HFFc6 (cell line): ENCODE measurements at places on chromosomes 4 and X. TPM values are rescaled to one million over a fixed set of nuclear protein-coding genes. Genes with fewer than 3 reads are reported as not detected.

The CYSLTR1 gene
- total RNA-seq = not detected in 3 replicates

The PLP1 gene
- total RNA-seq = 0.20 to 0.69 TPM (median 0.59 TPM) in 3 replicates

The SLC10A6 gene
- 0.33 to 0.73 TPM (median 0.36 TPM) in 3 replicates for total RNA-seq

The ZC4H2 gene
- 6.4 to 7.7 TPM (median 6.5 TPM) in 3 replicates for total RNA-seq

The WWC2 gene
- 86.3 to 109 TPM (median 102 TPM) in 3 replicates for total RNA-seq

The CFI gene
- not detected in 3 replicates for total RNA-seq

DNA sequence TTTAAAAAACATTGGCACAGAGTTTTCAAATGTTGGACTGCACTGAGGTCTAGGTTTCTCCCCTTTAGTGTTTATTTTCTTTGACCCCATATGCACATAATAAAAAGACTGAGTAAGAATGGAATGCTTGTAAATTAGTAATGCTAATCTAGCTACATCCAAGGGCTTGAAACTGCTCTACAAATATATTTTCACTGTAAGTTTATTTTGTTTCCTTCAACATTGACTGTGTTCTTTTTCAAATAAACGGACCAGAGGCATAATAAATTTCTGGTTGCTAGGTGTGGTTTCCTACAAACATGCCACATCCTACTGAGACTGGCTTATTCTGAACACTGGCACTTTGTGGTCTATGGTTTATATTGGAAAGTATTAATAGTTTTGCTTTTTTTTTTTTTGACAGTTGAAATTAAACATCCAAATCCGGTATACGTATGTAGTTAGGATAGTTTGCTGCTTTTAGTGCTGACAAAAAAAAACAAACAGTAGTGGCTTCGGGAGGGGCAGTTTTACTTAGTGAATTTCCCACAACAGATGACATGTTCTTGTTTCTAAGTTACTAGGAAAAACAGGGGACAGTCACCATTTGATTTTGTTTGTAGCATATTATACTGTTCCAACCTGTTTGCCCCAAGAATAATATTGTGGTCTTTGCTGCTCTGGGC is 13.2 kb downstream of the CA5B start:
- H3K4me3 ChIP-seq = peak overlapping the region; percentile 76
- peak overlapping the region; percentile 97 for H3K27ac ChIP-seq
- H3K4me1 ChIP-seq = peaks cover 34% of the 10 kb centered on the region

DNA sequence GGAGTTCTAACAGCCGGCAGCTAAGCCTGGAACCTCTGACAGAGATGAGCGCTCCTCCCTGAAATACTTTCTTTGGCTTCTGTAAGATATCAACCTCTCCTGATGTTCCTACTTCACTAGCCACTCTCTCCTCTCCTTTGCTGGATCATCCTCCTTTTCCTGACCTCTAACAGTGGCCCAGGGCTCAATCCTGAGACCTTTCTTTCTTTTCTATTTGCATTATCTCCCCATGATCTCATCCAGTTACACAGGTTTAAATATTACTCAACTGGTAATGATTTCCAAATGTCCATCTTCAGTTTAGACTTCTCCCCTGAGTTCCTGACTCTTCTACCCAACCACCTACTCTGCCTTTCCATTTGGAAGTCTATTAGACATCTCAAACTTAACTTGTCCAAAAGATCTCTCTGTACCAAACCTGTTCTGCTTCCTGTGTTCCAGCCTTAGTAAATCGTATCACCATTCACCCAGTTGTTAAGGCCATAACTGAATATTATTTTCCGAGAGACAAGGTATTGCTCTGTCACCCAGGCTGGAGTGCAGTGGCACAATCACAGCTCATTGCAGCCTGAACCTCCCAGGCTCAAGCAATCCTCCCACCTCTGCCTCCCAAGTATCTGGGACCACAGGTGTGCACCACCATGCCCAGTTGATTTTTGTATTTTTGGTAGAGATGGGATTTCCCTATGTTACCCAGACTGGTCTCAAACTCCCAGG is 41.1 kb downstream of the RFC1 start:
- H3K4me1 ChIP-seq = peaks cover 37% of the 10 kb centered on the region
- H3K36me3 ChIP-seq = peaks cover 38% of the 10 kb centered on the region
- H3K27me3 ChIP-seq = no peaks in the 10 kb centered on the region

DNA sequence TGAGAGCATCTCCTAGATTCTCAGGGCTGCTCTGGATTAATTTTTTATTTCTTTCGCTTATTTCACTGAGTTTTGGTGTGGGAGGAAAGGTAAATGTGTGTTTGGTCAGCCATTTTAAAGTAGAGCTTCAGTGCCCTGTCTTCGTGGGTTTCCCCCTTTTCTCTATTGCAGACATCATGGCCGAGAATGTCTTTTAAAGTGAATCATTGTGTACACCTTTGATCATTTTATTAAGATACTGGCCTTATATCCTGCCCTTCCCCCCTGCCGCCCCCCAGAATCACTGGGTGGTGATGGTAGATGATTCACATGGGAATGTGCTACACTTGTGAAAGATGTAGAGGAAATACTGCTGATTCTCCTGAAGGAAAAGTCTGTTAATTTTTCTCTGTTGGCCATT is 23.8 kb downstream of the CDKL5 start:
- no peaks in the 10 kb centered on the region for H3K4me1 ChIP-seq
- no peak for DNase-seq
- H3K27me3 ChIP-seq = no peaks in the 10 kb centered on the region; the same call in 1 of the 2 replicates
- no peaks in the 10 kb centered on the region for H3K36me3 ChIP-seq

GRCh38 chr4:25032126-25032525 is 1.4 kb upstream of the LGI2 start:
- H3K4me1 ChIP-seq = no peaks in the 10 kb centered on the region
- no peak overlapping the region for H3K27ac ChIP-seq
- peaks cover 61% of the 10 kb centered on the region for H3K27me3 ChIP-seq
- no peaks in the 10 kb centered on the region for H3K36me3 ChIP-seq

DNA sequence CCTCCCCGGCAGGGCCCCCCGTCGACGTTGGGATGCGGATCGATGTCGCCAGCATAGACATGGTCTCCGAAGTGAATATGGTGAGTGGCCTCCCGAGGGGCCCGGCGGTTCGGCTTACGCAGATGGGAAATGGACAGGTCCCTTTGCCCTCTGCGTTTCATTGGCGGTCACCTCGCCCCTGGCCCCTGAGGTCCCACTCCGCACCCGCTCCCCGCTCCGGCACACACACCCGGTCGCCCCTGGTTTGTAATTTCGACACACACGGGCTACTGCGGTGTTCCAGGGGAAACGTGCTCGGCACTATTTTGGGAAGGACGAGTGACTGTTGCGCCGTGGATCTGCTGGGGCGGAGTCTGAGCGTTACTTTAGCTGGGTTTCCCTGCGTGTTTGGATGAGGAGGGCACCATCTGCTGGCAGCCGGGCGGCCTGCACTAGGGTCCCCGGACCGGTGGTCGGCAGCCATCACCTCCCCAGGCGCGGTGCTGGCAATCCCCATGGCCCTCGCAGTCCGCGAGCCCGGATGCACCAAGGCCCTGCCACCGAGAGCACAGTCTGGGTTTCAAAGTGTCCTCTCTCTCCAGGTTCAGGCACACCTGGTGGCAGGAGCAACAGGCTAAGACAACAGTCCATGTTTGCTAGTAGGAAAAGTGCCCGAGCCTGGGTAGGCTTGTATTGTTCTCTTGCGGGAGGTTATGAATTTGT is 1.2 kb downstream of the GABRB1 start:
- peaks cover 7% of the 10 kb centered on the region for H3K27me3 ChIP-seq
- DNase-seq = no peak
- H3K4me1 ChIP-seq = no peaks in the 10 kb centered on the region
- H3K36me3 ChIP-seq = no peaks in the 10 kb centered on the region
- H3K4me3 ChIP-seq = no peak overlapping the region; the same call in 1 of the 2 replicates
- H3K27ac ChIP-seq = no peak overlapping the region

DNA sequence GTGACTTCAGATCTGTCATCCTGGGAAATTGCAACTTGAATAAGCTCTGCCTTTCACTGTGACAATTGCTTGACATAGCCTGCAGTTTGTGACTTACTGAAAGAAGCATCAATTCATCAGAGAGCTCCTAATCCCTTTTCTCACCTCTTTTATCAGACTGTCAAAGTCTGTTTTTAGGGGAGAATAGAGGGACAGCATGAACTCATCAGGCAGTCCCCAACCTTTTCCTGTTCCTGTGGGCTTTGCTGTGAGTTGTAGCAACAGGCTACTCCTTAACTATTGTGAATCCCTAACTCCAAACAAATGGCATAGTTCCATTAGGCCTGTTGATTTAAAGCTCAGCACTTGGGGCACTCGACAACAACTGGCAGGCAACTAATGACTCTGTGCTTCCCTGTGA is 64.9 kb downstream of the DOCK11 start:
- peaks cover 13% of the 10 kb centered on the region for H3K4me1 ChIP-seq
- DNase-seq = no peak
- H3K27me3 ChIP-seq = no peaks in the 10 kb centered on the region; the same call in 1 of the 2 replicates
- peaks cover 11% of the 10 kb centered on the region for H3K36me3 ChIP-seq
- no peak overlapping the region for H3K27ac ChIP-seq

GRCh38 chr4:143016171-143016570 is 168.5 kb upstream of the USP38 start:
- no peak for DNase-seq
- no peaks in the 10 kb centered on the region for H3K4me1 ChIP-seq
- H3K4me3 ChIP-seq = no peak overlapping the region
- no peaks in the 10 kb centered on the region for H3K36me3 ChIP-seq
- peaks cover 4% of the 10 kb centered on the region; the same call in 1 of the 2 replicates for H3K27me3 ChIP-seq

DNA sequence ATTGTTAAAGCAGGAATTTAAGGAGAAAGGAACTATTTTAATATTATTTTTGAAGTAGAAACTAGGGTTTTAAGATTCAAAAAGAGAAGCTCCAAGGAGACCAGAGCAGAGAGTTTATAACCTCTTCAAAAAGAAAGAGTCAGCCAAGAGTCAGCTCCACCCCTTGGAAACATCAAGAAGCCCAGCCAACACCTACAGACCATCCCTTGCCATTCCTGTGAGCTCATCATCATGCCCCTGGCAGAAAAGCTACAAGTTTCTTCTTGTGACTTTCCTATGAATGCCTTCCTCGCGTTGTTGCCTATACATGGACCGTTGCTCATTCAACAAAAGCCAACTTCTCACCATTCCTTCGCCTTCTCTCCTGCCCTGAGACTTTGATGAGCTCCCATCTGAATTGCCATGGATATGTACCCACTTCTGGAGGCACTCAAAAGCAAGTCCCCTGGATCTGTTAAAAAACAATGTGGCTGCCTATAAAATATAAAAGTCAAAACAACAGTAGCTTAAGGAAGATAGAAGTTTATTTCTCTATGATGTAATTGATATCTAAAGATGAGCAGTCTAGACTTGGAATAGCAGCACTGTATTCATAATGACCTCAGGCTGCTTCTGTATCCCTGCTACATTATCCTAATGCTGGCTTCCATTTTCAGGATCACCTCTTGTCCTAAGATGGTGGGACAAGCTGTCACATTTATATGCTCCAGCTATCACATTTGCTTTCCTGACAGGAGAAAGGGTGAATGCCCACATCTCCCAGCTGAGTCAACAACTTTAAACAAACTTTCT is 20.3 kb downstream of the PLRG1 start:
- H3K36me3 ChIP-seq = no peaks in the 10 kb centered on the region
- H3K27ac ChIP-seq = no peak overlapping the region
- peaks cover 7% of the 10 kb centered on the region for H3K27me3 ChIP-seq
- H3K4me3 ChIP-seq = no peak overlapping the region

DNA sequence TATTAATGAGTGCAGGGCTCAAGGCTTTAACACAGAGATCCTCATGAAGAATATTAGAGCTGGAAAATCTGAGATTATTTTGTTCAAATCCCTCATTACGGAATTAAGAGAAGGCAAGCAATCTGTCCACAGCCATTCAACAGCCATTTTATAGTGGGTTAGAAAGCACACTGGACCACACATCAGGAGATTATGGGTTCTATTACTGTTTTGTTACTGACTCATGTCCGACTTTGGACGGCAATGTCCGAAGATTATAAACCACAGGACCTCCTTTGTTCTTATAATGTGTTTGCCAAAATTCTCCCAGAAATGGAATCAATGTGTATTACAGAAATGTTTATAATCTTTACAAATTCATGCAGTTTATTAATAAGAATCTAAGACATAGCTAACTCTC is 8.1 kb downstream of the LAMTOR3 start:
- peak overlapping the region; percentile 53 for H3K27ac ChIP-seq
- no peak for DNase-seq
- H3K4me1 ChIP-seq = peaks cover 30% of the 10 kb centered on the region
- H3K4me3 ChIP-seq = no peak overlapping the region

DNA sequence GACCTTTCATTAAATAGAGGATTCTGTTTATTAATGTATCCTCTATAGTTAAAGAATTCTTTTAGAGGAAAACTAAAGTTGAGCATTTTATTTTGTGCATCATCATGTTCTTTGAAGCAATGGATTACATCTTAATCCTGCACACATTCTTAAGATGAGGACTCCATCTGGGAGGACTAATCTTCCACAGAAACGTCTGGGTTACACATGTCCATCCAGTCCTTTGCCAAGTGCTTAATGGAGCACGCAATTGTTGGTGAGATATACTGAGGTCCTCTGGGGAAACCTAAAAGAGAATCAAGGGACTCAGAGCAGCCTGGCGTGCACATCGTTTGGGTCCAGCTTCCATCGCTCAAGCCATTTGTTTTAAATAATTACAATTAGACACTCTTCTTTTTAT is 115.1 kb upstream of the SFRP2 start:
- no peaks in the 10 kb centered on the region for H3K4me1 ChIP-seq
- no peaks in the 10 kb centered on the region for H3K27me3 ChIP-seq
- no peaks in the 10 kb centered on the region for H3K36me3 ChIP-seq
- DNase-seq = no peak
- H3K27ac ChIP-seq = no peak overlapping the region
- H3K4me3 ChIP-seq = no peak overlapping the region

DNA sequence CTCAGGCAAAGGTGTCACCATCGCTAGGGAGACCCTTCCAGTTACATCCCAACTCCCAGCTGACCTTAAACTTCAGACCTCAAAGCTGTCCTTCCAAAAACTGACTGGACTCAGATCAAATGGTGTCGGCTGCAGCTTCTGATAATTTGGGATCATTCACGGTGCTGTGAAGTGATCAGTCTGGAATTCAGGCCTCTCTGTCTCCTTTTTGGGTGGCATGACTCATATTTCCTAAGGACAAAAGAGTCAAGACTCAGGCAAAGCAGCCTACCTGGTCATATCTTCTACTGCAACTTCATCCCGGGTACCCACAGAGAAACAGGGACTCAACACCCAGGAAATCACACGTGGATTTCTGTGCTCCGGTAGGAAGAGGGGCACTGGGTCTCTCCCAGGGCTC is 87.6 kb downstream of the SORCS2 start:
- H3K4me1 ChIP-seq = peaks cover 21% of the 10 kb centered on the region
- H3K4me3 ChIP-seq = no peak overlapping the region
- H3K36me3 ChIP-seq = no peaks in the 10 kb centered on the region

- peak overlapping the region; percentile 85 for H3K27ac ChIP-seq
- H3K4me1 ChIP-seq = peaks cover 24% of the 10 kb centered on the region
- no peak for DNase-seq
- H3K27me3 ChIP-seq = no peaks in the 10 kb centered on the region; the same call in 1 of the 2 replicates
- H3K4me3 ChIP-seq = no peak overlapping the region
- H3K36me3 ChIP-seq = no peaks in the 10 kb centered on the region
Observed at GRCh38 chr4:151888367-151888866, 127.6 kb upstream of the GATB start.
